ENCODE measurements at places on chromosomes 16 and 17.

- peak; percentile 93 for DNase-seq
Observed at GRCh38 chr16:17328932-17329331, 141.8 kb downstream of the XYLT1 start.

- no peak for DNase-seq
Observed at GRCh38 chr16:50676684-50677225, 4.4 kb downstream of the SNX20 start.

DNA sequence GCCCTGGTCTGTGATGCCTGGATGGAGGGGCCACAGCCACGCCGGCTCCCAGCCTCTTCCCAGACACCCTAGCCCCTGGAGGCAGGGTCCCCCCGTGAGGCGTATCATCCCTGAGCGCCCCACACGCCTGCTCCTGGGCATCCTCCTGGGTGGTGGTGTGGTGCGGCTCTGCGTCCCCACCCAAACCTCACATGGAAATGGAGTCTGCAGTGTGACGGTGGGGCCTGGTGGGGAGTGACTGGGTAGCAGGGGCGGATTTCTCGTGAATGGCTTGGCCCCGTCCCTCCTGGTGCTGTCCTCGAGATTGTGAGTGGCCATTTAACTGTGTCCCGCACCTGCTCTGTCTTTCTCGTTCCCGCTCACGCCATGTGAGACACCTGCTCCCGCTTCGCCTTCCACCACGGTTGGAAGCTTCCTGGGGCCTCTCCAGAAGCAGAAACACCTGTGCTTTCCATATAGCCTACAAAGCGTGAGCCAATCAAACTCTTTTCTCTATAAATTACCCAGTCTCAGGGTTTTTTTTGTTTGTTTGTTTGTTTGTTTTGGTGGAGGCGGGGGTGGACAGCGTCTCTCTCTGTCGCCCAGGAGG is 5.9 kb upstream of the SSTR5 start:
- no peak for DNase-seq

- no peak for DNase-seq
Observed at GRCh38 chr16:12588510-12588909, 215.2 kb downstream of the CPPED1 start.

DNA sequence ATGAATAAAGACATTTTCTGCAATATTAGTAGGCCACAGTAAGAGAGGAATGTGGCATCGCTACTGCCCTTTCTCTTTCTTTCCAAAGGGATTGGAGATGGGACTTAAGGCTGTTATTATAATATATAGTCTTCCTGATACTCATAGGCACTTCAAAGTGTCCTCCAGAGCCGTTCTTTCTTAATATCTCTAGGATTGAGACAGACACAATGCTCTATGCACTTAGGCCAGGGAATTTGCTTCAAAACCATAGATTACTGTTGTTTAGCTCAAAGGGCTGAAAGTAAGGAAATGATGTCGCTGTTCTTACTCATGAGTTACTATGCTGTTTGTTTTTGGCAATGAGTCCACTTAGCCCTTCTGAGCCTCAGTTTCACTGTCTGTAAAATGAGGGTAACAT is 590.5 kb downstream of the CDH11 start:
- no peak for DNase-seq

DNA sequence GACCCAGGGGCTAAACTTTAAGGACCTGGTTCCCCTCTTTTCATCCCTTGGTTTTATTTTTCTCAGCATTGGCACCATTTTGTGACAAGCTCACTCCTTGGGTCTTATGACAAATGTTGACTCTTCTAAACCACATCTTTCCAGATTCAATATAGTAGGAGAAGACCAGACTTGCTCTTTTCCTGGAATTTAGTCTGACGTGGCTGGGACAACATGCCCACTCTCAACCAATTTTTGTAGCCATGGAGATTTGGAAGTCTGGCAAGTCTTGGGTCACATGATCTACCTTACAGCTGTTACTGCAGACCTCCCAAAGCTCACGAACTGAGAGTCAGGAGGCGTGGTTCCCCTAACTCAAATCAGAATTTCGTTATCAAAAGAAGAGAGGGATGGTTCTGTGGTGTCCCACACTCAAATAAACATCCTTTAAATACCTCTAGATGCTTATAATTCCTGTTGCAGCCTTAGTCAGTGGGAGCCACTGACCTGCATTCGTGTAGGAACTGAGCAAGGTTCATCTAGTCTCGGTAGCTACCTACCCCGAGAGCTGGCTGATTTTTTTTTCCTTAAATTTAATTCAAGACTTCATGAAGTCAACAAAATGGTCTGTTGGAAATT is 683.5 kb downstream of the MAF start:
- DNase-seq: no peak

- no peak for DNase-seq
Observed at GRCh38 chr16:89090669-89091426, 2.8 kb upstream of the ACSF3 start.

GRCh38 chr16:7086822-7087616 is 245.6 kb upstream of the RBFOX1 start:
- DNase-seq: no peak

- no peak for DNase-seq
Observed at GRCh38 chr17:68155692-68156091, 92.2 kb upstream of the AMZ2 start.

- no peak for DNase-seq
Observed at GRCh38 chr16:21940570-21940969, 12.6 kb upstream of the UQCRC2 start.

DNA sequence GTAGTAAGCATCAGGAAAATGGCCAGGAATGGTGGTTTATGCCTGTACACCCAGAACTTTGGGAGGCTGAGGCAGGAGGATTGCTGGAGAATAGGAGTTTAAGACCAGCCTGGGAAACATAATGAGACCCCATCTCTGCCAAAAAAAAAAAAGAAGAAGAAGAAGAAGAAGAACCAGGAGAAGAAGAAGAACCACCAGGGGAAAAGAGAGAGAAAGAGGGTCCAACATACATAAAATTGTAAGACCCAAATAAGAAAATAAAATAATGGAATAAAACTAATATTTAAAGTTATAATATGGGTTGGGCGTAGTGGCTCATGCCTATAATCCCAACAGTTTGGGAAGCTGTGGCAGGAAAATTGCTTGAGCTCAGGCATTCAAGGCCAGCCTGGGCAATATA is 408.4 kb downstream of the ZFHX3 start:
- DNase-seq: no peak

DNA sequence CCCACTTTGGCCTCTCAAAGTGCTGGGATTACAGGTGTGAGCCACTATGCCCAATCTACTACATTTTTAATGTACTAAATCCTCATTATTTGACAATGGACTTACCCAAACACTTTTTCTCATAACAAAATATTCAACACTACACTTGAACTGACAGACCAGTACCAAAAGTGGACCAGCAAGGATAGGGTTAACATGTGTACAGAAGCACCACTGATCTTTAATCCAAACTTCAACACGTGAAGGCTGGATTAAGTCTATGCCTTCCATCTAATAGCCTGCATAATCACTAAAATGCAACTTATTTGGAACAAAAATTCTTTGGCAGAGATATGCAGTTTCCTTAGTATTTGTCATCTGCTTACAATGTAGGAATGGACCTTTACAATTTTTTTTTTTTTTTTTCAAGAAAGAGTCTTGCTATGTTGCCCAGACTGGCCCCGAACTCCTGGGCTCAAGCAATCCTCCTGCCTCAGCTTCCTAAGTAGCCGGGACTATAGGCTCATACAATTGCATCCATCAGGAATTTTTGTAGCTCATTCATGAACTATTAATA is 60.0 kb upstream of the BCAR1 start:
- peak; percentile 12 for DNase-seq

DNA sequence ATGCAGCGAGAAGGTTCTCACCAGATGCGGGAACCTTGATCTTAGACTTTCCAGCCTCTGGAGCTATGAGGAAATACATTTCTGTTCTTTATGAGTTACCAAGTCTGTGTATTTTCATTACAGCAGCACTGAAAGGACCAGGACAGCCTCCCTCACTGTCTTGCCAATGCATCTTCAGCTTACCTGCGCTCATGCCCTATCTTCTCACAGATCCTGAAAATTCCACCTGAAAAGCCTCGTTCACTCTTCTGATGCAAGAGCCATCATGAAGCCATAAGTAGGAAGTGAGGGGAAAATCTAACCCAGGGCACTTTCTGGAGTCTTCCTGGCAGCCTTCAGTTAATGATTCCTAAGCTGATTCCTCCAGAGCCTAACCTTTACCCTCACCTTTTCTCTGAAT is 194.0 kb downstream of the SALL1 start:
- DNase-seq: no peak

DNA sequence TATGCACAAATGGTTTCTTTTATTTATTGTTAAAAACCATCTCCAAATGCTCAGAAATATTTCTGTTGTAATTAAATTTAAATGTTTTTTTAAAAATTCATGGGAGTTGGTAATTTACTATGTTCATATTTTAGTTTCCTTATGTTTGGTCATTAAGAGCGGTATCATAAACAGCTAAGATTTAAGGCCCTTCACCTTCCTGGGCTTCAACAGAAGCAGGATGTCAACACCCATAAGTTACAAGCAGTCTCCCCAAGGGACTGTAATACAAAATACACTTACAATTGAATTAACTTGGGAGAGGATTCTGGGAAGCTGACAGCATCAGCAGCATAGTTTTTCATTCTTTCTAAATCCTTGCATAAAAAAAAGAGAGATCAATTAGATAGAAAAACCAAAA is 30.9 kb upstream of the TANC2 start:
- DNase-seq: no peak

DNA sequence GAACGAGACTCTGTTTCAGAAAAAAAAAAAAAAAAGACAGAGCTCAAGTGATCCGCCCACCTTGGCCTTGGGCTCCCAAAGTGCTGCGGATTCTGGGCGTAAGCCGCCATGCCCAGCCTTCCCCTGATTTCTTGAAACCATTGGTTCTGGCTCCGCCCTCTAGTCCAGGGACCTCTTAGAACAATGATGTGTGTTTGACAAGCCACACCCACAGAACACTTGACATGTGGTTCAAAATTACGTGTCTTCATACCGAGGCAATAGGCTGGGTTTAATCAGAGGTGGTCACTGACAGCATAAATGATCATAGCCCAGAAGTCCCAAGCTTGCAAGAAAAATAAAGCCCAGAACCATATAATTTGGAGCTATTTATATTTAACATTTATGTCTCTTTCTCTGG is 23.0 kb downstream of the KNOP1 start:
- DNase-seq: no peak

GRCh38 chr16:2792940-2793339 is 5.3 kb upstream of the PRSS41 start:
- peak; percentile 5 for DNase-seq

DNA sequence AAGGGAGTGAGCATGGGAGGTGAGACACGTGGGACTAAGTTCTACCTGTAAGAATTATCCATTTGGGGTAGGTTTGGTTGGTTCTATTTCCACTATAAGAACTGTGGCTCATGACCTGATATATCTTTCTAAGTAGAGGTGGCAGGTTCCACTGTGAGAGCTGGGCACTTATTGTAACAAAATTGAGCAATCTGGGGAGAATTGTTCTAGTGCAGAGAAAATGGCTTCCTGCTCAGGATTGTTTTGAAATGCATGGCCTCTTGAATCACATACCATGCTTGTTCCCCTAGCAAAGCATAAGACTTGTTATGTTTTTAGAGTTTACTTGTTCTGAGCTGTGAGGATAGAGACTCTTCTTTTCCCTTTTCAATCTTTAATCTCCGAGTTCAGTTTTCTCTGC is 125.9 kb downstream of the MAP2K6 start:
- DNase-seq: no peak

GRCh38 chr16:5756969-5757368 is 659.4 kb upstream of the EEF2KMT start:
- no peak for DNase-seq

GRCh38 chr16:29231244-29231643 is 175.3 kb downstream of the NPIPB11 start:
- peak; percentile 67 for DNase-seq

DNA sequence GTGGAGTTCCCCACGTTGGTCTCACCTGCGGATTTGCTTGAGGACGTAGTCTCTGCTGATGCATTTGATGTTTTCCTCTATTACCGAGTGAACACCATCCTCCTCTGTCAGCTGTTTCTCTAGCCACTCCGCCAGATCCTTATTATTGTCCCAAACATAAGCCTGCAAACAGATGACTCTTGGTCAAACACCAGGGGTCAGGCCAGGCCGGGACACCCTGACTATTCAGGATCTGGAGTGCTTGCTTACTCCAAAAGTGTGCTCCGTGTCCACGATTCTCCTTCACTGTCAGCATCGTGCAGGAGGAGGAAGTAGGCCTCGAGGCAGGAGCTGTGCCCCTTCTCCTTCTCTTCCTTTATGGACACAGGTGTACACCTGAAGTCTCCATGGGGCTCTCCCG is 140.2 kb downstream of the AATF start:
- DNase-seq: no peak

DNA sequence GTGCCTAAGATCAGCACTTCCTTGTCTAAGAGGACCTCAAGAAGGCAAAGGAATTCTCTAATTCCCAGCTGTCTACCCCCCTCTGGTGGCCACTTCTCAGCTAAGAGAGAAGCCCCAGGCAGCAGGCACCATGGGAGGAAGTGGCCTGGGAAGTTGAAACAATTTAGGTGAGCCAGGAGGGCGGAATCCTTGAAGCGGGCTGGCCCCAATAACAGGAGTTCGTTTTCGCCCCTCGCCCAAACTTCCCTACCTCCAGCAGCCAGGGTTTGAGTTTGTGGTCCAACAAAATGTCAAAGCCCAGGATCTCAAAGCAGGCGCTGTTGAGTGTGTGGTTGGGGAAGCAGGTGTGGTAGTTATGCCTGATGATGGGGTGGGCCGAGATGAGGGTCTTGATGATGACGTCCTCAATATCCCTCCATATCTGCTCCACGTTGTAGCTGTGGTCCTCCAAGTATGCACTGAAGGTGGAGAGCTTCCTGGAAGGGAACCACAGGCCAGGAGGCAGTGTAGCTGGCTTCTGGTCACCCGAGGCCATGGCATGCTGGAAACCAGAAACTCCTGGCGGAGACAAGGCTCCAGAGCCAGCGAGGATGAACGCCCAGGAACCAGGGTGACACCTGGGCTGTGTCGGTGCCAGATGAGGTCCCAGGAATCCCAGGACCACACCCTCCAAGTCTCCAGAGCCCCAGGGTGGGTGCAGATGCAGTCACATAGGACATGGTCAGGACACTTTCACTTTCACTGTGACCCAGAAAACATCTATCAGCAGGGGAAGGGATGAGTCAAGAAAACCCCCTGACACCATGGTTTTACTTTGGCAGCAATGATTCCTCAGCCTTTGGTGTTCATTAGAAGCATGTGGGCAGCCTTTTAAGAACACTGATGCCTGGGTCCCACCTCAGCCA is 25.6 kb downstream of the TTLL6 start:
- DNase-seq: peak; percentile 86

- DNase-seq: no peak
Observed at GRCh38 chr16:10664720-10665126, 30.0 kb downstream of the TEKT5 start.

- no peak for DNase-seq
Observed at GRCh38 chr17:7043497-7044198, at the start of gene SLC16A11. SLC16A11 (minus strand) TSS chr17:7044092; CDS start chr17:7043513, 579 bp downstream.

GRCh38 chr16:66578651-66579531 is at the start of gene CMTM2:
CMTM2 (plus strand) TSS chr16:66579463; CDS start chr16:66579608, 145 bp downstream.
- no peak for DNase-seq

- no peak for DNase-seq
Observed at GRCh38 chr17:20127360-20128035, 118.3 kb downstream of the SPECC1 start.

- DNase-seq: no peak
Observed at GRCh38 chr16:17377360-17378324, 93.1 kb downstream of the XYLT1 start.
